ENCODE measurements at places on chromosomes 6 and 20. TPM values are rescaled to one million over a fixed set of nuclear protein-coding genes. Genes with fewer than 3 reads are reported as not detected.

PLCB1 gene
- total RNA-seq, result 49.1 TPM

SAMD5 gene
- total RNA-seq, result 21.2 TPM

- no peak for DNase-seq
Observed at GRCh38 chr6:36616893-36617521, 22.8 kb downstream of the SRSF3 start.

- no peak for DNase-seq
Observed at GRCh38 chr20:32357375-32357868, 709 bp upstream of the ASXL1 start.

- DNase-seq, result no peak
Observed at GRCh38 chr20:58710481-58711265, 18.1 kb downstream of the NPEPL1 start.

DNA sequence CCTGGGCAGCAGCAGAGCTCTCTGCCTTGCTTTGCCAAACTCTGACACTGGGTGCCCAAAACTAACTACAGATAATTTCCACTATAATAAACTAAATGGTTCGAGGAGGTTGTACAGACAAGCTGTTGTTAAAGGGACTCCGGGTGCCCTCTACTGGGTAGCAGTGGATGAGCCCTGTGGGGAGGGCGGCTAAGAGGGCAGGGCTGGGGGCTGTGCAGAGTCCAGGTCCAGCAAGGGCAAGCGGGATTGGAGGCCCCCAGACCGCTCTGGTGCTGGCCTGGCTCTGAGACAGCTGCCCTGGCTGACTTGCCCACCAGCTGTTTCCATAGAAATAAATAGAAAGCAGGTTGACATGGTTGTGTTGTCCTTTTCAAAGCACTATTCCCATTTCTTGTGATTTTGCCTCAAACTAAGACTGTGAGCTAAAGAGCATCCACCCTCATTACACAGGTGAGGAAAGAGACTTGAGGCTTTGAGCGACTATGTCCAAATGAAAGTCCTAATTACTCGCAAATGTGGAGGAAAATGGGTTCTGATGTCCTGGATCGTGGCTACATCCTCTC, 167.6 kb upstream of the CST7 start:
- peak; percentile 20 for DNase-seq

RAB44 gene
- not detected for total RNA-seq

SNAI1 gene
- not detected for total RNA-seq

LRRN4 gene
- total RNA-seq, result not detected

CLPSL1 gene
- total RNA-seq, result not detected

ERMARD gene
- total RNA-seq, result 9.6 TPM

DNA sequence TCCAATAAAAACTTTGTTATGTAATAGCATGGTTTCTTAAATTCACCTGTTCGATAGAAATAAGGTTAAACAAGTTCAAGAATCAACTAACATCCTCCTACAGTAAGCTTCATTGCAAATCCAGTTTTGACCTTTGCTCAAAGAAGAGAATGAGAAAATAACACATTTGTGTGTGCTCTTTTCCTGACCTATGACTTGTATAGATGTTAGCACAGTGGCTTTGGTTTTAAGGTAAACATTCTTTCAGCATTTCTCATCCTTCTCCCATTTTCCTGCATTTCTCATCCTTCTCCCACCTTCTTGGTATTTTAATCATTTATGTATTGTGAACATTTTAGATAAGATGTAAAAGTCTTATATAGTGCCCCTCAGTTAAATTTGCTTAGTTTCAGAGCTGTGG, 73.9 kb downstream of the PLCB1 start:
- DNase-seq, result no peak

ADGRF5 gene
- total RNA-seq, result 2.2 TPM

DNA sequence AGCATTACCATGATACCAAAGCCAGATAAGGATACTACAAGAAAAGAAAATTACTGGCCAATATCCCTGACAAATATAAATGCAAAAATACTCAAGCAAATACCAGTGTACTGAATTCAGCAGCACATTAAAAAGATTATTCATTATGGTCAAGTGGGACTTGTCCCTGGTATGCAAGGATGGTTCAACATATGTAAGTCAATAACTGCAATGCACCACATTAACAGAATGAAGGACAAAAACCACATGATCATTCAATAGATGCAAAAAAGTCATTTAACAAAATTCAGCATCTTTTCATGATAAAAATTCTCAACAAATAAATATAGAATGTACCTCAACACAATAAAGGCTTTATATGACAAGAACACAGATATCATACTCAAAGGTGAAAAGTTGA, 9.1 kb upstream of the DEFB125 start:
- no peak for DNase-seq

DNA sequence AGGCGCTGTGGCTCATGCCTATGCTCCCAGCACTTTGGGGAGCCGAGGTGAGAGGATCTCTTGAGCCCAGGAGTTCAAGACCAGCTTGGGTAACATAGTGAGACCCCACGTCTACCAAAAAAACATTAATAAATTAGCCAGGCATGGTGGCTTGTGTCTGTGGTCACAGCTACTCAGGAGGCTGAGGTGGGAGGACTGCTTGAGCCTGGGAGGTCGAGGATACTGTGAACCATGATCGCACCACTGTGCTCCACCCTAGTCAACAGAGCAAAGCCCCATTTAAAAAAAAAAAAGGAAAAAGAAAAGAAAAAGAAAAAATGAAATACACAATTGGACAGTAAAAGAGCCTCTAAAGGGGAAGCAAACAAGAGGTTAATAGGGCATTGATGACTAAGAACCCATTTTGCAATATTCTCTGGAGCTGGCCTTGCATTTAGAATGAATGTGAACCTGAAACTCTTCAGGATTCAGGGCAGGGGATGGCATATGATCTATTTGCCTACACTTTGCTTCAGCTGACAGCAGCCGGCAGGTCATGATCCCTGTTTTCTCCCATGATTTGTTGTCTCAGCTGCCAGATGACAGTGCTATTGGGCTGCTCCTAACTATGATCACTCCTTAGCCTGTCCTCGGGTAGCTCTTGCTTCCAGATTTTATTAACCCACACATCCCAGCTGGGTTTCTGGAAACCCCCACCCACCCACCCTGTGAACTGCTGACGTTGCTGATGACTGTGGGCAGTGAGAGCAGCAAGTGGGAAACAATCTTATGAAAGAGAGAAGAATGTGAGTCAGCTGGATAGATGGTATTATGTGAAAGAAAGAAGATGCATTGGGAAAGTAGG, 83.8 kb upstream of the ELOVL5 start:
- DNase-seq, result peak; percentile 70

GRCh38 chr20:40462566-40462965, 226.5 kb downstream of the MAFB start:
- DNase-seq, result no peak

GRCh38 chr6:87105823-87106222, 10.9 kb upstream of the CGA start:
- no peak for DNase-seq

CTCFL gene
- total RNA-seq, result 2.6 TPM
